ENCODE measurements at places on chromosomes 3 and 15. TPM values are rescaled to one million over a fixed set of nuclear protein-coding genes. Genes with fewer than 3 reads are reported as not detected.

The SH3GL3 gene
- total RNA-seq = not detected

The NUP210 gene
- 159 TPM for total RNA-seq

The MYLK gene
- total RNA-seq = not detected

The RLBP1 gene
- total RNA-seq = not detected

The TMEM45A gene
- total RNA-seq = 1.9 TPM

The IL20RB gene
- total RNA-seq = 1.2 TPM

The ZNF774 gene
- total RNA-seq = 1.0 TPM

The GOLGA8T gene
- total RNA-seq = not detected

The WDR82 gene
- 124 TPM for total RNA-seq

The CTXN2 gene
- not detected for total RNA-seq

The DOCK3 gene
- total RNA-seq = 2.1 TPM

The KCNMB3 gene
- total RNA-seq = 0.76 TPM

The MYL3 gene
- not detected for total RNA-seq

The SKOR1 gene
- total RNA-seq = 0.08 TPM

The BOC gene
- total RNA-seq = 0.42 TPM

The MCCC1 gene
- 33.9 TPM for total RNA-seq

The CYP19A1 gene
- not detected for total RNA-seq

The NDUFB5 gene
- 115 TPM for total RNA-seq

The UROC1 gene
- not detected for total RNA-seq

The CLDN16 gene
- total RNA-seq = not detected

The PLAAT1 gene
- not detected for total RNA-seq

The BNC1 gene
- total RNA-seq = not detected

The MUC4 gene
- total RNA-seq = 0.32 TPM

The TERC gene
- 12.9 TPM for total RNA-seq

The CLDN11 gene
- 0.10 TPM for total RNA-seq

The GREM1 gene
- total RNA-seq = not detected

The EAF1 gene
- total RNA-seq = 23.9 TPM

The SMCO1 gene
- total RNA-seq = not detected

The CGNL1 gene
- total RNA-seq = not detected

The HGD gene
- 0.23 TPM for total RNA-seq

The CHRD gene
- not detected for total RNA-seq

The SH2D7 gene
- not detected for total RNA-seq

The ZBTB20 gene
- total RNA-seq = 2.5 TPM

The STRIT1 gene
- not detected for total RNA-seq

The MYRIP gene
- not detected for total RNA-seq

The GRIP2 gene
- total RNA-seq = not detected

The KLHL25 gene
- 4.1 TPM for total RNA-seq

Data from activated CD8-positive, alpha-beta memory T cell treated with anti-CD3 and anti-CD28 coated beads for 36 hours (primary cell).